AG20443 (cell line): ENCODE measurements at places on chromosomes 11 and 22.

GRCh38 chr11:65182258-65183170 lies 786 bp downstream of the CAPN1 start:
- DNase-seq = peak; percentile 48

GRCh38 chr11:83948200-83948599 lies 662.0 kb upstream of the CCDC90B start:
- DNase-seq = no peak

GRCh38 chr22:36528341-36528740 lies 625 bp downstream of the EIF3D start:
- DNase-seq = peak; percentile 33

- peak; percentile 75 for DNase-seq
These were observed 475 bp downstream of the MAPK12 start for GRCh38 chr22:50260801-50261614.

DNA sequence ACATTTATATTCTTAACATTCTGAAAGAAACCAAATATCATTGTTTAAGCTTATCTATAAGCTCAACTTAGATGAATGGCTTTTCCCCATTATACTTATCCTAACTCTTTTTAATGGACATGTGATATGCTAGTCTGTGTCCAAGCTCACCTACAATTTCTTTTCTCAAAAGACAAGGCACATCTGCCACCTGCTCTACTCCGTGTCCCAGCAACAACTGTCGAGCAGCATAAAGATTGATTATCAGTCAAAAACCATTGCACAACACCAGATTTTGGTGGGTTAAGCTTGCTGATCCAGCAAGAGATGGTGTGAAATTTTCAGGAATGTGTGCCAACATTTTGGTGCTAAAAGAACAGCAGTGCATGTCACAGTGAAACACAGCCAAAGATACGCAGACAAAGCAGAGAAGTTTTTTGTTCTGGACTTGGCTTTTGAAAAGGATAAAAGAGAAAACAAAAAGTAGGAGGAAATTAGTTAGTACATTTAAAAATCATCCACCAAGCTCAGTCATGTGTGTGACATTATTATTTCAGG lies 65.8 kb downstream of the DCDC1 start:
- DNase-seq = no peak

GRCh38 chr11:69316956-69317355 lies 23.0 kb downstream of the MYEOV start:
- DNase-seq = no peak

DNA sequence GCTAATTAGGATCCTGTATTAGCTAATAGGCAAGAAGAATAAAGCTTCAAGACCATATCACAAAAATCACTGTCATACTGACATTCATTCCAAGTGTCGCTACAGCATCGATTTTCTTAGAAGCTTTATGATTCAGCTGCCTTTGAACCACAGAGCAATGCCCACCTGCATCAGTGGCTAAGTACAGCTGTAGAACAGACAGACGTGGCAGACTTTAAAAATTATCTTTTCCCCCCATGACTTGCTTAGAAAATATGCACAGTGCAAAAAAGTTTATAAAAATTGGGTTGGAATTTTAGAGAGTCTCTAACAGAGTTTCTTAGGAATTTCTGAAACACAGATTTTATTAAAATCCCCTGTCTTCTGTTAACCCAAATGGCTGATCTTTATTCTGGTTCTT lies 120.8 kb downstream of the CADM1 start:
- DNase-seq = no peak

DNA sequence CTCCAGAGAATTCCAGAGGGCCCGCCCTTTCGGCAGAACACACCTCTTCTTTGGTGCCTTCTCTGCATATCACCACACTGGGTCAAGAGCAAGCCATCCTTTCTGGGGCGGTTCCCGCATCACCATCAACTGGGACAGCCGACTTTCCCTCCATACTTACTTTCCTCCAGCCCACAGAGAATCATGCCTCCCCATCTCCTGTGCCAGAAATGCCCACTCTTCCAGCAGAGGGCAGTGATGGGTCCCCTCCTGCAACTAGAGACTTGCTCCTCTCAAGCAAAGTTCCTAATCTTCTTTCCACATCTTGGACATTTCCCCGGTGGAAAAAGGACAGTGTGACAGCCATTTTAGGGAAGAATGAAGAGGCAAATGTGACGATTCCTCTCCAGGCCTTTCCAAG lies 157.7 kb downstream of the C11orf91 start:
- peak; percentile 60 for DNase-seq

- DNase-seq = no peak
These were observed 97.9 kb downstream of the ZNF280B start for GRCh38 chr22:22410677-22411076.

DNA sequence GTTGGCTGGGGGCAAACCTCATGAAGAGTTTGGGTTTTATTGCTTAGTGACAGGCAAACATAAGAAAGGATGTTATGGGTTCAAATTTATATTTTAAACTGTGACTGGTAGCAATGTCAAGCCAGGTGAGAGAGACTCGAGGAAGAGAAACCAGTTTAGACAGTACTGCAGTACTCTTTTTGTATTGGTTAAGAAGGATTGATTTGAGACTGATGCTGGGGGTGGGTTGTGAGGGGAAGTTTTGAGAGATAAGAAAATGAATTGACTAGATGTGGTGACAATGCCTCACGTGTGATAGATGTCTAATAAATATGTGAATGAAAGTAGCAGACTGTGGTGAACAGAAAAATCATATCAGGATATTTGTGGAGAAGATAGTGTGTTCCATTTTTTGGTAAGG lies 142.4 kb downstream of the DDX10 start:
- DNase-seq = no peak

GRCh38 chr11:2210366-2211112 lies 38.9 kb upstream of the TH start:
- DNase-seq = no peak

DNA sequence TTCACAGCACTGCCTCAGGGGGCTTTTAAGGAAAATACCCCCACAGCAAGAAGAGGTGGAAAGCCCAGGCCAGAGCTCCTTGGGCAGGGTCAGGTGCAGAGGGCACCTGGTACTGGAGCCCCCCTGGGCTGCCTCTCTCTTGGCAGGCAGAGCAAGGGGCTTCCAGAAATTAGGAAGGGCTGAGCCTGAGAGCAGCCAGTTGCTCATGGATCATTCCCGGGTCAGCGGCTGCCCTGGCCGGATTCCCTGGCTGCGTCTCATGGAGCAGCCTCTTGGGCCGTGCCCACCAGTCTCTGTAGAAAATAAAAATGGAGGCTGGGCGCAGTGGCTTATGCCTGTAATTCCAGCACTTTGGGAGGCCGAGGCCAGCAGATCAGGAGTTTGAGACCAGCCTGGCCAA lies 10.3 kb upstream of the OMP start:
- no peak for DNase-seq

DNA sequence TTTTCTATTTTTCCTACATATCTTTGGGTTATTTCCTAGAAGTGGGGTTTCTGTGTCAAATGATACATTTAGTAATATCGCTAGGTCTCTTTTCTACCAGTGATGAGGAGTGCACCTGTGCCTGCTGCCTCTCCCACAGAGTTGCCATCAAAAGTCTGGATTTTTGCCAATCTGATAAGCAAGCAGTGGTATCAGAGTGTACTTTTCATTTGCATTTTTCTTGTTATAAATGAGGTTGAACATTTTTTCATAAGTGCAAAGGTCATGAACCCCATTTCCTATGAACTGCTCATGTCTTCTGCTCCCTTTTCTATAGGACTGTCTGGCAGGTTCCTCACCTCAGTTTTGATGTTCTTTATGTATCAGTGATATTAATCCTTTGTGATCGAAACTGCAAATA lies 1.7 kb downstream of the TRPM5 start:
- no peak for DNase-seq

- peak; percentile 60 for DNase-seq
These were observed 12.6 kb downstream of the INSC start for GRCh38 chr11:15127341-15127740.

DNA sequence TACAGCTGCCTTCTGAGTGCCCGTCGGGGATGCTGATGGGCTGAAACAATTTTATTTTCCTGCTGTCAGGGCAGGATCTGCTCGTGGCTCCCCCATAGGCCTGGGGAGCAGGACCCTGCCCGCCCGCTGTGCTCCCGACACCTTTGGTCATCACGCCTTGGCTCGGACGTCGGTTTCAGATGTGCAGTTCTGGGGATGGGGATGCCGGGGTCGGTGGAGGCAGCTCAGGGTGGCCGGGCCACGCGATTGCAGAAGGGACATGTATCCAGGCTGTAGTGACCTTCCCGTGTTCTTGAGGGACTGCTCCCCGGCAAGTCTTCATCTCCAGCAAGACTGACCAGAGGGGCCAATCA lies 1150.5 kb downstream of the BRD1 start:
- DNase-seq = no peak

DNA sequence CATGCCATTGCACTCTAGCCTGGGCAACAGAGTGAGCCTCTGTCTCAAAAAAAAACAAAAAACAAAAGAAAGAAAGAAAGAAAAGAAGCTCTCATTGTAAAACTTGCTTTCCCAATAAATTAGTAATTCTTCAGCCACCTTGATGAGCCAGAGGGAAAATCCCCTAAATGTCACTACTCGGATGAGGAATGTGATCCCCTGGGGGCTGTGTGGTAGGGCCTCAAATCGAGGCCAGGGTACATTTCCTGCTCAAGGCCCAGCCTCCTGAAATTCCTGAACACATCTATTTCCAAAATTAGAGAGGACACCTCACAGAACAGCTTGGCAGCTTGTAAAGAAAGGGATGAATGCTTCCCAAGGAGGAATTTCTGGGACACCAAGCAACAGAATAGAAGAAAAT lies 147.1 kb upstream of the SESN3 start:
- DNase-seq = peak; percentile 16

DNA sequence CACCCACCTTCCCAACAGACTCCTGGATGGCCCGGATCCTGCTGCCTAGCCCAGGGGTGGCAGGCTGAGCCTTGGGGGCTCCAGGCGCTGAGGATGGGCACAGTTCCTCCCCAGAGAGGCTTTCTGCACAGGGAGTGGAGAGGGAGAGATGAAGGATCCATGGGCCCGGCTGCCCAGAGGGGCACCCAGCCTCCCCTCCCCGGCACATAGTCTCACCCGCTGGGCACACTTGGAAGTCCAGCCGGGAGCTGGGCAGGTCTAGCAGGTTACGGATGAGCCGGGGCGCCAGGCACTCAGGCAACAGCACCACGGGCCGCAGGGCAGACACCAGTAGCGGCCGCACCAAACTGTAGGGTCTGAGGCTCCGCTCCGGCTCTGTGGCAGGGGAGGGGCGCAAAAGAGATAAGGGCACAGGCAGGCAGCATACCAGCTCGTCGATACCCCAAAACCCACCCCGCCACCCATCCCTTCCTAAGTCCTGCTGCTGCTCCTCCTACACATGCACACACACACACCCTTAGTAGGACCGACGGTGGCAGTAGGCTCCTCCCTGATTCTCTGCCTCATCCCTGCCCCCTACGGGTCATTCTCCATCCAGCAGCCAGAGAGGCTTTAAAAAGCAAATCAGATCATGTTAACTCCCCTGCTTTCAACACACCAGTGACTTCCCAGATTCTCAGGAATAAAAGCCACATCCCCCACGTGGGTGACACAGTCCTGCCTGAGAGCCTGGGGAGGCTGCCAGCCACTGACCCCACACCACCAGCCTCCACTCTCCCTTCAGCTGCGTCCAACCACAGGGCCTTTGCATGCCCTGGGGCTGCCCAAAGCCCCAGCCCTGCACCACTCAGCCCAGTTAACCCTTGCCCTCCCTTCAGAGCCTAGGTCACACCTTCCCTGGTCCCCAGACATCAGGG lies 6.5 kb upstream of the MFNG start:
- peak; percentile 73 for DNase-seq

DNA sequence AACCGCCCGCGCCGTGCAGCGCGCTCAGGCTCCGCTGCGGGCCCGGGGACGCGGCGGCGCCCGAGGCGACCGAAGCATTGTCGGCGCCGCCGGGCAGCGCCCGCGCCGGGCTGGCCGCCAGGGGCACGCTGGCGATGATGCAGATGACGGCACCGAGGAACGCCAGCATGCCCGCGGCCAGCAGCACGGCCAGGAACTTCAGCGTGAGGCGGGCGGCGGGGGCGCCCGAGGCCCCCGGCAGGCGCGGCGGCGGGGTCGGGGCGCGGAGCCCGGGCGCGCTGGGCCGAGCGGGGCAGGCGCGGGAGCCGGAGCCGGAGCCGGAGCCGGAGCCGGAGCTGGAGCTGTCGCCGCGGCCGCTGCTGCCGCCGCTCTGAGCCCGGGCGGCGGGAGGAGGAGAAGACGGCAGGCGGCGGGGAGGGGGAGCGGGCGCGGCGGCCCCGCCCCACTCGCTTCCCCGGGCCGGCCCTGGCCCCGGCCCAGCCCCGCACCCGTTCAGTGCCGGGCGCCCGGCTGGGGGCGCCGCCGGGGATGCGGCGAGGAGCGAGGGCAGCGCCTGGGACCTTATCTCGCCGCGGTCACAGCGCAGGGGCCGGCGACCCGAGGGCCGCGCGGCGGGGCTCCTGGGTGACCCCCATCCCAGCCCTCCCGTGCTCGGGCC lies at the start of gene NPTXR:
TSS of gene NPTXR (minus strand) at position 372 of the 658 bp plus-strand sequence.
- peak; percentile 79 for DNase-seq

DNA sequence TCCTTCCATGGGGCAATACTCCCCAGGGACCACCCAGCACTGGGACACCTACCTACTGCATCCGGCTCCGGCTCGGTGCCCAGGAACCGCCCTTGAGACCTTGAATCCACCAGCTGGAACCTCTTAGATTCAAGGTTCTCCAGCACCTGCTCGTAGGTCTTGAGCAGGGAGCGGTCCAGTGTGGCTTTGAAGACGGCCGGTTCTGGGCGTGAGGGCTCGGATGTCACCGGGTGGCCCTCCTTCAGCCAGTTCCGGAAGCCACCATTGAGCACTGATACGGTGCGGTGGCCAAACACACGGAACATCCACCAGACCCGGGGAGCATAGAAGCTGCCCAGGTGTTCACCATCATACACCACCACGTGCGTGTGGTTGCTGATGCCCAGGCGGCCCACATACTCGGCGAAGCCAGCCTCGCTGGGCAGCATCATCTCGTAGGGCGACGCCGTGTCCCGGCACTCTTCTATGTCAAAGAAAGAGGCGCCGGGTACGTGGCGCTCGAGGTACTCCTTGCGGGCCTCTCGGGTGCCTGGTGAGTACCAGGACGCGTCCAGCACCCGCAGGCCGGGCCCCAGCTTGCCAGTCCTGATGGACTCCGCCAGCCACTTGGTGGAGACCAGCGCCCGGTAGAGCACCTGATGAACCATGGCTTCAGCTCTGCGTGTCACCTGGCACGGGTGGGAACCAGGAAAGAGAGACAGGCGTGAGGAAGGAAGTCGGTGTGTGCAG lies 997 bp downstream of the TST start:
- DNase-seq = no peak

DNA sequence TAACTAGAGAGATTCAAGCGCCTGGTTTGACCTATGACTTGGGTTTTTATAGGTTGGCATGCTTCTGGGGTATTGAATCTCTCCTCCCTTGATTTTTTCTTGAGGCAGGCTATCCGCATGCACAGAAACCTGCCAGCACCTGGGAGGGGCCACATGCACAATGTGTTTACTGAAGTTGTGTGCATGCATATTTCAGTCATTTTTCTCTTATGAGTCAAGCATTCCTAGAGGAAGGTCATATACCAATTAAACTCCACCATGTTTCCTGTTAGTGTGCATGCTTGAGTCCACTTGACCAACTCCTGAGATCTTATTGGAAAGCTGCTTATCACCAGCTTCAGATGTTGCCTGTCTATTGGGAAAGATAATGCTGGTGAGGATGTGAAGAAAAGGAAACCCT lies 1718.4 kb downstream of the LRRC4C start:
- DNase-seq = no peak
